ENCODE measurements at places on chromosomes 3 and 15.

DNA sequence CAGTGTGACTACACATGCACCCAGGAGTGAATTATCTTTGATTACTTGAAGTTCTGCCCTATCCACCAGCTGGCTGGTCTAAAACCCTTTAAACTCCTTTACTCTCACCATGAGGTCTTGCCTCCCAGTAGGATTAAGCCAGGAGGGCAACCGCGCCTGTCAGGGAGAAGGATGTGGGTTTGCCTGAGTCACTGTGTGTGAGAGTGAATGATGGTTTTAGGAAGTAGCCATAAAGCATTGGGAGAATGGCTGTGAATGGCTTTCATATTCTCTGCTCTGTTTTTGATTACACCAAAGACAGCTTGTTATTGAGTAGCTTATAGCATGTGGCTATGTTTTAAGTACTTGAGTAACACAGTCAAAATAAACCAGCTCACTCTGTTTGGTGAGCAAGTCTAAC lies 637.7 kb upstream of the TBL1XR1 start:
- no peaks in the 10 kb centered on the region for H3K4me1 ChIP-seq
- DNase-seq = no peak

DNA sequence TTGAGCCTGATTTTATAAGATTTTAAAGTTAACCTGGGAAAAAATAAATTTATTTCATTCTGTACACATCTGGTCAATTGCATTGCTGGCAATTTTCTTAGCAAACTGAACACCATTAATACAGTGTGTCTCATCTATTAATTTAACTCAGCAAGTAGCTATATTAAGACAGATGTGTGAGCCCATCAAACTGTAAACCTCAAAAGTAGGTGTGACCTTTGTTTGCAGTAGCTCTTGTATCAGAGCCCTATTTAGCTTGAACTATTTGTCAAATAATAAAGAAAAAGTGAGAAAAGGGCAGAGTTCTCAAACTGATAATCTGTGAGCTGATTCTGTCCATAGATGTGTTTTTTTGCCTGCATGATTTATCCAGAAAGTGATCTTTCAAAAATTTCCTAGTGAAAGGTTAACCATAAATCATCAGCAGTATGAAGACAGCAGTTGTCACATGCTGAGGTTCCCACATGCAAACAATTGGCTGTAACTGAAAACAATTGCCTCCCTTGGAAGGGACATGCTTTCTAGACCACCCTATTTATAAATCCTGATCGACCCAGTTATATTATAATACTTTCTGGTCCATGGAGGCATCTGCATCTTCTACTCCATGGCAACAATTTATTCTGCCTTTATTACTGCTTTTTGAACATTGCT lies 646.5 kb downstream of the NSUN3 start:
- H3K36me3 ChIP-seq = no peaks in the 10 kb centered on the region
- no peak overlapping the region for H3K27ac ChIP-seq
- no peak for DNase-seq
- H3K27me3 ChIP-seq = no peaks in the 10 kb centered on the region

DNA sequence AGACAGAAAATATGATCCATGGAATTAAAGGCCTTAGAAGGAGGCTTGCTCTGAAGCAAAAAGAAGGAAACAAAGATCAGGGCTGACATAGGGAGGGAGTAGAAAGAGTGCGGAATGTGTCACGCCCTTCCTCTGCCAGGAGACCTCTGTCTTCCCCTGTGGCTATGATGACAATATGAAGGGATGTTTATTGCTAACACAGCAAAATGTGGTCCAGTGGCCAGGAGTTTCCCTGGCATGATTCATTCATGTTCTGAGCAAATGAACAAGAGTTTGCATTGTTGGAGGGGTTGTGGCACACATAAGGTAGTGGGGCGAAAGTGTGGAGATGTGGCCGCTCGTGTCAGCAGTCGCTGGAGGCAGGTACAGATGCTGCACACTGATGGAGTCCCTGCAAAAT lies 169.4 kb downstream of the SHQ1 start:
- no peaks in the 10 kb centered on the region for H3K36me3 ChIP-seq
- H3K27ac ChIP-seq = no peak overlapping the region
- H3K4me1 ChIP-seq = peaks cover 24% of the 10 kb centered on the region
- no peak for DNase-seq
- peaks cover 29% of the 10 kb centered on the region for H3K27me3 ChIP-seq

- H3K4me3 ChIP-seq = no peak overlapping the region
- DNase-seq = no peak
- H3K27ac ChIP-seq = no peak overlapping the region
- H3K36me3 ChIP-seq = no peaks in the 10 kb centered on the region
- peaks cover 20% of the 10 kb centered on the region for H3K27me3 ChIP-seq
Measured at GRCh38 chr3:127213381-127213918, 20.5 kb downstream of the PRR23E start.

Measured in stimulated activated naive B cell treated with anti-CD40 and anti-IgM and Interleukin-4, amounts not matched to agents 10 μg/mL and 1 μg/mL and 100 μg/mL, for 72 hours (primary cell).